NCI-H1930 (cell line): ENCODE measurements at places on chromosomes 3 and 15.

DNA sequence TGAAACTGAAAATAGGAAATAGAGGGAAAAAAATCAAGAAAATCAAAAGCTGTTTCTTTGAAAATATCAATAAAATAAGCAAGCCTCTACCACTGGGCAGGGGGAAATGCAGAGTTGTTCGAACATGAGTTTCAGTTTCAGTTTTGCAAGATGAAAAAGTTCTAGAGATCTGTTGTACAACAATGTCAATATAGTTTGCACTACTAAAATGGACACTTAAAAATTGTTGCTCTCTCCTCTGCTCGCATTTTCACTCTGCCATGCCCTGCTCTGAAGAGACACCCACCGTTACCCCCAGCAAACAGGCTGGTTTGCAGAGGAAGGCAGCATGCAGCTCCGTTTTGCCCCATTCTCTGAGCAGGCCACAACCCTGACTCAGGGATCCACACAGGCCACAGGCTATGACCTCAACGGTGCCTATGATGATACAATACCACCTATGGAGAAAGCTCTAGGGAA is 64.5 kb downstream of the ZNF148 start:
- DNase-seq = no peak

DNA sequence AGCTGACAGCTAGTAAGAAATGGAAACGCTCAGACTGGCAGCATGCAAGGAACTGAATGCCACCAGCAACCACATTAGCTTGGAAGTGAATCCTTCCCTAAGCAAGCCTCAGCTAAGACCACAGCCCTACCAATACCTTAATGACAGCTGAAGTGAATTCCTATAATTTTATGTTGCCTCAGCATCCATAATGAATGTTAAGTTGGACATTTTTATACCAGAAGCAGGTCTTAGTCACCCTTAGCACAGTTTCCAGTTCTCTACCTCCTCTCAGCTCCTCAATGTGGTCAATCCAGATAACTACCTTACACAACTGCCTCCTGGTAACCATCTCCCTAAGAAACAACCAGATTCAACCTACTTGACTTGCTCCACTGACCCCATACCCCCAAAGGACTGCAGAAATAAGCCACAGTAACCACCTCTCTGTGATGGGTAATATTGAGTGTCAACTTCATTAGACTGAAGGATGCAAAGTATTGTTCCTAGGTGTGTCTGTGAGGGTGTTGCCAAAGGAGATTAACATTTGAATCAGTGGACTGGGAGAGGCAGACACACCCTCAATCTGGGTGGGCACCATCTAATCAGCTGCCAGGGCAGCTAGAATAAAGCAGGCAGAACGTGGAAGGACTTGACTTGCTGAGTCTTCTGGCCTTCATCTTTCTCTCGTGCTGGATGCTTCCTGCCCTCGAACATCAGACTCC is 33.5 kb downstream of the NEDD4 start:
- DNase-seq = no peak

- no peak for DNase-seq
Measured at GRCh38 chr3:143612541-143612940, 235.7 kb downstream of the SLC9A9 start.

DNA sequence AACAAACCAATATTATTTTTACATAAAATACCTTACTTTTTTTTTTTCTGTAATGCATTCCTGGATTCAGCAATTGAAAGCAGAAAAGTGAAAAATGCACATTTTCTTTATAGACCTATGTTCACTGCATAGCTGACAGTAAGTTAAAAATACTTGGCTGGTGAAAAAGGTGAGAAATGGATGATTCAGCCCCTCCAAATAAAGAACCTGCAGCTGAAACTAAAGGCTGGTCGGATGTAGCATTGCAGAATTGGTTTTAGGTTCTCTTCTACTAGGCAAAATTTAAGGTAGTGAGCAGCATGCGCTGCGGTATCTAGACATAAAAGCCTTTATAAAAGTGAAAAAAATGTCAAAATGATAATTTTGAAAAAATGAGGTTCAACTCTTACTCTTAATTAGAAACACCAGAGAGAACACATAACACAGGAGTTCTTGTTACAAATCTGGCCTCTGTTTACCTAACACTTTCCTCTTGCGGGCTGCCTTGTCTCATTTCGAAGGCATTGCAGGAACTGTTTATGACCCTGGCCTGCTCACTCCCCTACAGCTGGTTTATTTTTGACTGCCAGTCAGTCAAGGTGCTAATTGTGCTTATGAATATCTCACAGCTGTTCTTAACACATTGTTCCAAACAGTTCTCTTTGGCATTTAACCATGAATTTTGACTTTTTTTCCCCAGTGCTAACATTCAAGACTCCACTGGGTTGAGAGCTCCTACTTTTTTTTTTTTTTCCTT is 455.4 kb upstream of the TBL1XR1 start:
- DNase-seq = no peak

DNA sequence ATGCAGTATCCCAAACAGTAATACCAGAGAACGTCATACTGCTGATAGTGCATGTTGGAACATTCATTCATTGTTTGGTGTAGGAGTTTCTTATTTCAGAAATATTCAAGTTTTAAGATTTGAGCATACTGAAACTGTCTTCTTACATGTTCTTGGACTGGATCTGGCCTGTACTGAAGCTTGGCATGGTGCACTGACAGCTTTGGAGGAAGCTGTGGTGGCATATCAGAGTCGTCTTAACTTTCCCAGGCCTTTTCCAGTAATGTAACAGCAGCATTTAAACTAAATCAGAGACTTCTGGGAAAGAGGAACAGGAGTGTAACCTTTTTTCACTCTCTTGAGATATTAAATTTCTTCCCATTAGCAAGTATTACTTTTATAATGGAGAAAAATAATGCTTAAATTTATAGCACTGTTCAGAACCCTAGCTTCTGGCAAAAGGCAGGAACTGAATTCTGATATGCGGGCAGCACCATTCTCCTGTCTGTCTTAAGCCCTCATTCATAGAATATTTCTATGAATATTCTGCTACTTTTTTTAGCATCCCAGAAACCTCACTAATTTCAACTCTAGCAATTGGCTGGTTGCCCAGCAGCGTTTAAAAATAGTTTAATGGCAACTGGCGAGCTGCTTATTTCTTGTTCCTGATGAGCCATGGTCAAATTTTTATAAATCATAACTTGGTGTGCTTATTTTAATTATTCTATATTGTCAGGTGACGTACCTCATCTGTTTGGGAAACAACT is 31.1 kb downstream of the DNAJC13 start:
- no peak for DNase-seq
